ENCODE measurements at places on chromosomes 3 and 15.

DNA sequence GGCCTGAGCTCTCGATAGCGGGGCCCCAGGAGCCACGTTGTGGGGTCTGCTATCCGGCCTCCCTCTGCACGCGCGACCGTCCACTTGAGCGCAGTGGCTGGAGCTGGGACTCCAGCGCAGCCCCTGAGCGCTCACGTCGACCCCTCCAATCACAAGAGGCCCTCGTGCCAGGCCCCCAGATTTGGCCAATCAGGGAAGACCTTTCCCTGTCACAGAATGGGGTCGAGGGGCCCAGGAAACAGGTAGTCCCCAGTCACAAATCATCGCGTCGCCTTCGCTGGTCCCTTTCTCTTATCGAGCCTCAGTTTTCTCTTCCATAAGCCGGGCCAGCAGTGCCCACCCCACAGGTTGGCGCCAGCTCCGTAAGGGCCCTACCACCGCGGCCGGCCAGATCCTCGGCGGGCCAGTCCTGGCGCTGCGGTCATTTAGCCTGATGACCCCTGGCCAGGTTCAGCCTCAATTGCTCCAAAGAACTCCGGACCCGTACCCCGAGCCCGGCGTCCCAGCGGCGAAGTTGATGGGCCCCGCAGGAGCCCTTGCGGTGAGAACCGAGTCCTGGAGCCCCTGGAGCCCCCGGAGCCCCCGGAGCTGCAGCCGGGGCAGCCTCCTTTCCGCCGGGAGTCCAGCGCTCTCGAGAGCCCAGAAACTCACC, 435 bp downstream of the ALDH1L1 start:
- DNase-seq = no peak

GRCh38 chr3:36365829-36366228, 14.5 kb upstream of the STAC start:
- DNase-seq = no peak

- no peak for DNase-seq
Observed at GRCh38 chr15:66846811-66847210, 144.8 kb downstream of the SMAD6 start.

DNA sequence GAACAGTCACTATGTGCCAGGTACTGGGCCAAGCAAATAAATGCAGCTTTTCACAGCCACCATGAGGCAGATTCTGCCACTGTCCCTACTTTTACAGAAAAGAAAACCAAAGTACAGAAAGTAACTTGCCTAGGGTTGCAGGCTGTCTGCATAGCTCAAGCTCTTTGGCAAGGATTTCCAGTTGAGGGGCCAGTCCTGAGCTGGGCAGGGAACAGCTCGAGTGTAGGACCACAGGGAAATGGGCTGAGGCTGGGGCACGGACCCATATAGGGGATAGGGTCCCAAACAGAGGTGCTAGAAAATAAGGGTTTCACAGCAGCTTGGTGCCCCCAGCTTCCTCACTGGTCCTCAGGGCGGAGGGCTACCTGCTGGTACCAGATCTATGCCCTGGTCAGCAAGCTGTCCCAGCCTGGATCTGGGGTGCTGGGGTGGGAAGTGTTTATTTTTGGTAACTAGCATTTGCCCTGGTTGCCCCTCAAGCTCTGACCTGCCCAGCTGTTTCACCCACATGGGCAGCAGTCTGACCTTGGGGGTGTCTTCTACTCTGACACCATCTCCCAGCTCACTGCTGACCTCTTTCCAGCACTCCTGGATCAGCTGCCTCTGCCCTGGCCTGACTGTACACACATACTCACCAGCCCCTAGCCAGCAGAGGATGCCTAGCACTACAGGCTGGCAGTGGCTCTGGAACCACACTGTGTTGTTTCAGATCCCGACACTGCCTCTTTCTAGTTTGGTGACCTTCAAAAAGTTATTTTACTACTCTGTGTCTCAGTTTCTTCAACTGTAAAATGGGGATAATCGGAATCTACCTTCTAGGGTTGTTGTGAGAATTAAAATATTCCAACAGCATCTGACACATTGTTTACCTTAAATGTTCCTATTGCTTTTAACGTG, 16.2 kb downstream of the MRAS start:
- DNase-seq = no peak

DNA sequence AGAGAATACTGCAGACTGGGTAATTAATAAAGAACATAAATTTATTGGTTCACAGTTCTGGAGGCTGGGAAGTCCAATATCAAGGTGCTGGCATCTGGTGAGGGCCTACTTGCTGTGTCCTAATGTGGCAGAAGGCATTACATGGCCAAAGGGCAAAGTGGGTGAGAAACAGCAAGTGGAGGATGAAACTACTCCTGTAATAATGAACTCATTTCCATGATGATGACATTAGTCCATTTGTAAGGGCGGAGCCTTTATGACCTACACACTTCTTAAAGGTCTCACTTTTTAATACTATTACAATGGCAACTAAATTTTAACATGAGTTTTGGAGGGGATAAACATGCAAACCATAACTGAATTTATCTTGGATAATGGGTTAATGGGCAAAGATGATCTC, 139.6 kb upstream of the SGO1 start:
- DNase-seq = no peak

DNA sequence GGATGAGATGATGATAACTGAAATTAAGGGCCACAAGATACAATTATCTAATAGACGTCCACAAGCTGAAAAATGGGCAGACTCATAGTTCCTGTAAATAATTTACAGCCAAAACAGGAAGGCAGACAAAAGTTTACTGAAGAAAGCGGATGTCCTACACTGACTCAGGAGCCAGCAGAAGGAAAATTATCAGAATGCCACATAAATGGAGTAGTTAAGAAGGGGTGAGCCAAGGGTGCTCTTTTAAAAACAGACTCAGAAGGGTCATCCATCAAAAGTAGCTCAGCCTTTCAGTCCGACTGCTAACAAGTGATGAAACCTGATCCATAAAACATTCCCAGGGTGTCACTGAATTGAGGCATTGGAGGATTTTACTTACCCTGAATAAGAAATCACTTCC, 39.8 kb downstream of the TUSC7 start:
- no peak for DNase-seq

DNA sequence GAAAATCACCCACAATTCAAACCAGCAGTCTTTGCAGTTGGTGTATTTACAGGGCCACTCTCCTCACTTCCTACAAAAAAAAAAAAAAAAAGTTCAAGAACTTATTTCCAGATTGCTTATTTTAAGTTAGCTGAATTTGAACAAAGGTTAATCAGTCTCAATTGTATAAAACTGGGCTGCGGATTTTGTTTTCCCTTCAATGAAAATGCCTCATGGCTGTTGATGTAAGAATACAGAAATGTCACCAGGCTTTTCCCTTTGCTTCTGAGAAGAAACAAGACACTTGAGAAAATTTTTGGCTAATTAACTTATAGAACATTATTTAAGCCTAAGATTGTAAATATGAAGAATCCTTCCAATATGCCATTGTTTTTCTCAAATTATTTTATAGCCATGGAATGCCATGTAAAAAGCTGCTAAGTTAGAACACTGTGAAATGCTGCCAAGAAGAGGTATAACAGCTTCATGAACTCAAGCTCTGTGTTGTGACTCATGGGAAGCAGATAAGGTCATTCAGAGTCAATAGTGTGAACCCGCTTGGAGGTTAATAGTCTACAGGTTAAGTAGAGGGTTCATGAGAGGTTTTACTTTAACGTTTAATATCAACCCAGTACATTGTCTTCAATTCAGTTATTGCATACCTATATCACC, 84.3 kb upstream of the ABI3BP start:
- DNase-seq = no peak

GRCh38 chr3:134600206-134600605, 50.6 kb downstream of the KY start:
- no peak for DNase-seq

DNA sequence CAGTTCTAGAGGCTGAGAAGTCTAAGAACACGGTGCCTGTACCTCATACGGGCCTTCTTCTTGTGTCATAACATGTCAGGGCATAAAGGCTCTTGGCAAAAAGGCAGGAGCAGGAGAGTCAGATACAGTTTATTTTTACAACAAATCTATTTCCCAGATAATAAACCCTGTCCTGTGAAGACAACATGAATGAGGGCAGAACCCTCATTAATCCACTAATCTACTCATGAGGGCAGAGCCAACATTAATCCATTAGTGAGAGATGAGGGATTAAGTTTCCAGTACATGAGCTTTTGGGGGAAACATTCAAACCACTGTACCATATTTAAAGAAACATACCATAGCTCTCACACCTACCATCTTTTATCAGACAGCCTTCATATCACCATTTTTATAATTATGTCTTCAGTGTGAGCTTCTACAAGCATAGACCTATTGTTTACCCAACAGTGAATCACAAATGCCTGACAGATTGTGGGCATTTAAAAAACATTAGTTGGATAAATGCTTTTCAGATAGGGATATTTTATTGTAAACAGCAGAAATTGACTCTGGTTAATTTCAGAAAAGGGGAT, 645.8 kb downstream of the GRM7 start:
- no peak for DNase-seq

DNA sequence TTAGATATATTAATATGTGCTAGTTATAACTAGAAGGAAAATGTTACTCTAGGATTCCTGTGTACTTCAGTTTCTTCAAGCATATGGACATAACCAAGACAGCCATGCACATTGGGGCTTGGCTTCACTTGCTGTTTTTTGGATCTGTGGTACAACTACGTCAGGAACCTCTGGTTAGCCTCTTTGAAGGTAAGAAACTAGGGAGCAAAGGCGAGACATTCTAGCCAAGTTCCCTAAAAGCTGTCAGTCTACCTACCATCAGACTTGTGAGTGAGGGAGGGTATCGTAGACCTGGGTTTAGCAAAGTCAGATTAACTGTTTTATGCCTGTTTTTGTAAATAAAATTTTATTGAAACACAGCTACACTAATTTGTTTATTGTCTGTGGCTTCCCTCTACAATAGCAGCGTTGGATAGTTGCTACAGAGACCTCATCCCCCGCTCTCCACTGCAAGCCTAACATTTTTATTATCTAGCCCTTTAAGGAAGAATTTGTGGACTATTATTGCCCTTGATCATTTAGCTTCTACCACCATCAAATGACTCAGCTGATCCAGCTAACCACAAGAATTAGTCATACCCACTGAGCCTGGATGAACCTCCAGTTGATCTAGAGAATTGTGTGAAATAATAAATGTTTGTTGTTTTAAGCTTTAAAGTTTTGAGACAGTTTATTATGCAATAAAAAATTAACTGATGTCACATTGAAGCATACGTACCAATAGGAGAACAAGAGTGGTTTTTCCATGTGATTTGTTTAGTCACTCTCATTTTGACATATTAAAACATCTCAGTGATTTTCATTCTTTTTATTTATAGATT, 58.1 kb downstream of the RSRC1 start:
- peak; percentile 79 for DNase-seq

DNA sequence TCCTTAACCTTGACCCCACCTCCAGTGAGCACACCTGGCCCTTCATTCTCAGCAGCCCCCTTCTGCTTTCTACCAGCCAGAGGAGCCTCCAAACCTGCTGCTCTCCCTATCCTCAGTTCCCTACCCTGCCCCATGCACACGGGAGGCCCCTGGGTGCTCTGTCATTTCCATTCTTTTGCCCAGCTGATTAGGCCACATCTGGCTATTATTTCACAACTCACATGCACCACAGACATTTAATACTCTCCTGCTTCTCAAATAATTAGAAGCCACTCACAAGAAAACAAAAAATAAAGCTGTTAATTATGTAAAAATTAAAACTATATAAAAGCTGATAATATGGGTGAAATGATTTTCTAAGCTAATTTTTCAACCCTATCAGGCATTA, 50.7 kb downstream of the MYLK start:
- DNase-seq = no peak

DNA sequence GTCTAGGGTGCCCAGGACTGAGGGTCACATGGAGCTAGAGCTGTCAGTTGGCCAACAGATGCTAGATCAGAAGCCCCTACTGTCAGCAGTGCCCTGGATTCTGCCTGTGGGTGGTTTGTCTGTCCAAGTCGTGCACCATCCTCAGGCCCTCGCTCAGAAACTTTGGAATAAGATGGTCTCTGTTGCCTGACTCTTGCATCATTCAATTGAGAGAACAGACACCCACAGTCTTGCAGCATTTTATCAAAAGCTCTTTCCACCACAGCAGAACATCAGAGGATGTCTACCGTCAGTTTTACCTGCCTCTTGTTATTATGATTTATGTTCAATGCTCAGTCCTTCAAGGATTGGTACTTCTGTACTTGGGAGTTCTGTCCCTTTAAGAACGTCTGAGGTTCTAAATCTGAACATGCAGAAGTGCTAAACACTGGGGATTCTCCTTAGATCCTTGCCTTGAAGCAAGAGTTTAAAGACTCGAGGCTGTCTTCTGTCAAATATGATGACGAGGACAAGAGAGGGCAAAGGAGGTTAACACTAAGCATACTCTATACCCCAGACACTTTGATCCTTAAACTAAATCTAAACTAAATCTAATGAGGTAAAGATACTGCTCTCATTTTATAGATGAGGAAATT, 4.8 kb downstream of the AQP9 start:
- peak; percentile 39 for DNase-seq

GRCh38 chr3:75059120-75059519, 444.7 kb upstream of the CNTN3 start:
- no peak for DNase-seq

GRCh38 chr3:152902141-152902669, 67.3 kb downstream of the P2RY1 start:
- peak; percentile 54 for DNase-seq

DNA sequence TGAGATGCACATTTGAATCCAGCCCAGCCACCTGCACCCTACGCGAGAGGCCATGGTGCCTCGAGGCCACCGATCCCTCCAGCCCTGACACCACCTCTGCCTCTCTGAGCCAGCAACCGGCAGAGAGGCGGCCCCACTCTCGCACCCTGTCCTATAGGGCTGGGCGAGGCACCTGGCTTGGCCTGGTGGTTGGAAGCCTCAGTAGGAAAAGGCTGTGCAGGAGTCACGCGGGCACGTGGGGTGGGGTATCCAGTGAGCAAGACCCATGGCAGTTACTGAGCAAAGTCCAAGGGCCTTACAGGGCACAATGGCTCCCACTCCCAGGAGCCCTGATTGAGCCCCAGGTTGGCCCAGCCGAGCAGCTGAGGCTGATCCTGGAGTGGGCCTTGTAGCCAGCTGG, 12.4 kb upstream of the DUSP7 start:
- DNase-seq = no peak

- no peak for DNase-seq
Observed at GRCh38 chr3:15063238-15063637, 1.9 kb downstream of the MRPS25 start.

- no peak for DNase-seq
Observed at GRCh38 chr15:101497484-101498034, 8.1 kb upstream of the PCSK6 start.

- peak; percentile 87 for DNase-seq
Observed at GRCh38 chr3:105806359-105806758, 62.5 kb downstream of the CBLB start.

- DNase-seq = peak; percentile 23
Observed at GRCh38 chr15:55897560-55898336, 95.7 kb downstream of the NEDD4 start.

- DNase-seq = no peak
Observed at GRCh38 chr3:284322-284721, 87.8 kb downstream of the CHL1 start.

DNA sequence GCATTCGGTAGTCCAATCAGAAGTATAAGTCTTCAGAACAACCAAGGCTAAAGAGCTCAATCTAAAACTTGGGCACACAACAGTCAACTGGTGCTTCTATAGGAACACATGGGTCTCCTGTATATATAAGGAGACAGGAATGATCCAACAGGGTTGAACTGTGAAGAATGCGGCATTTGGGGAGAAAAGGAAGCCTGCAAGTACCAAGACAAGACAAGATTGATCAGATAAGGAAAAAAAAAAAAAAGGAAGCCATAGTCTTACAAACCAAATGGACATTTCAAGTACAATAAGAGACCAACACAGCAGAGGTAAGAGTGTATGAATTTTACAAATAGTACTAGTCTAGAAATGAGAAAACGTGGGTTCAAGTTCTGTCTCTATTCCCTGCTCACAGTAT, 6.5 kb downstream of the CPEB1 start:
- no peak for DNase-seq
